ENCODE measurements at places on chromosomes 3 and 15.

DNA sequence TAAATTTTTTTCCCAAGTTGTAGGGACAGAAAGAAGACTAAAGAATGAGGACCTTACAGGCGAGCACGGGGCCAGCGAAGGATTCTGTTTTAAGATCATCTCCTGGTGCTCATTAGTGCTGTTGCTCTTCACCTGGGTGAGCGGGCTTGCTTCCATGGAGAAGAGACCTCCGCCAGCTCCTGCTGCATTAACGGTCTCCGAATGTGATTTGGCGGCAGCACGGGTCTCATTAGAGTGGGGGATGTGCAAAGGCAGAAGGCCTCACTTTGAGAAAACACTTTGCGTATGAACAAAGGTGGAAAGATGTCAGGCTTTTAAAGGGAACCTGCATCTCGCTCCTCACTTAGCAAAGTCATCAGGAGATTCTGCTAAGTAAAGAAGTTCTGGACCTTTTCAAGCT is 753.4 kb upstream of the CFAP20DC start:
- DNase-seq = peak; percentile 5

DNA sequence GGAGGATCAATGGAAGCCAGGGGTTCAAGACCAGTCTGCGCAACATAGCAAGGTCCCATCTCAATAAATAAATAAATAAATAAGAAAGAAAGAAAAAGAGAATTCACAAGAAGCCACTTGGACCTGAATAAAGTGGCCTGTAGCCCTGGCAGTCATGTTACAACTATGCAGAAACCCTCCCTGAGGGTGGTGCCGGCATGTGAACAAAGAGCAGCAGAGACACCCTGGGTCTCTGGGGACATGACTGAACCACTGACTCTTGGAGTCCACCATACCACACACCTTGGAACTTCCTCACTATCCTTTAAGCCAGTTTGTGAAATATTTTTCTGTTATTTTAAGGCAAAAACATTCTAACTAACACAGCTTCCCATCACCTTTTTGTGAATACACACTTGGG is 93.0 kb downstream of the MEIS2 start:
- DNase-seq = no peak

DNA sequence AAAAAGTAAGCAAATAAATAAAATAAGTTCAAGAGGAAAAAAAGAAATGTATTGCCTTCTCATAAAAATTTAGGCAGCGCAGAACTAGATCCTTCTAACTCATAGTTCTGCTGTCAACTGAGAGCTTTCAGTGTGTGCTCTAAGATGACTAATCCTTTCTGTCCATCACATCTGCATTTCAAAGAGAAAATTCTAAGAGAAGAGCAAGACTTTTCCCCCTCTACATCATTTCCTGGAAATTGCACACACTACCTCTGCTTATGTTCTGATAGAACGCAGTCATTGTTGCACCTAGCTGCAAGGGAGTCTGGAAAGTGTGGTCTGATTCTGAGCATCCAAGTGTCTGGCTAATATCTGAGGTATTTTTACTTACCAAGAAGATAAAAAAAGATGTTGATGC is 39.6 kb upstream of the SLCO3A1 start:
- no peak for DNase-seq

- DNase-seq = no peak
These were observed 176.0 kb upstream of the SLC24A5 start for GRCh38 chr15:47944637-47945288.

- DNase-seq = no peak
These were observed 787.6 kb downstream of the FHIT start for GRCh38 chr3:60463685-60464084.

DNA sequence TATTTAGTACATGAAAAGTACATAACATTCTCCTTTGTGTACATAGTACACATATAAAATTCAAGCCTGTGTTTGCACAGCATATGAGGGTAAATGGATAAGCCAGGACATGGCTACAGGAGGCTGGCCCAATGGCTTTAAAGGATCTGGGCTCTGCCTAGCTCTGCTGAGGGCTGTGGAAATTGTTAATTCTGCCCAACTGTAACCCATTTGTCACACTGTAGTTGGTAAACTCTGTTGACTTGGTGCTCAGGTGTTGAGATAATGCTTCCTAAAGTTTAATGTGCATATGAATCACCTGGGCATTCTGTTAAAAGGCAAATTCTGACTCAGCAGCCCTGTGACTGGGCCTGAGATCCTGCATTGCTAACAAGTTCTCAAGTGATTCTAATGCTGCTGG is 196.5 kb upstream of the ZPLD1 start:
- no peak for DNase-seq

DNA sequence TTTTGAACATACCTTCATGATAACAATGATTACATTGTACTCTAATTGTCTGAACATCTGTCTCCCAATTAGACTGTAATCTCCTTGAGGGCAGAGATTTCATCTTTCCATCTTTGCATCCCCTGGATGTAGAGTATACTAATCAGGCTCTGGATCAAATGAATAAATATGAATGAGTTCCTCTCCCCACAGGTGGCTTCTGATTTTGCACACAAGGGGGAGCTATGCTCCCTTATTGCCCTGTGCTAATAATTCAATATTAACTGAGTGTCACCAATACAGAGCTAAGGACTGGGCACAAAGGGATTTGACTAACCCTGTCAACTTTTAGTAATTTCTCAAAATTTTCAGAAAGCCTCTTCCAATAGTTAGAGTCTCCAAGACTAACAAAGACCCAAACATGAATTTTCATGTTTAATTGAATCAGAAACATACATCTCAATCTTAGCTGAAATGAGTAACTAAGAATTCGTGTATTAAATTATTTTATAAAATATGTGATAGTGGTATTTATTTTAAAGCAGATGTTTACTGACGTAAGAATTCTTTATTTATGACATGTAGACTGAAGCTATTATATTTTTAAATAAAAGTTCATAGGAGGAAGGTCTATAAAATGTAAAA is 3.0 kb downstream of the DUOXA1 start:
- DNase-seq = no peak

Data from NCI-H1092 (cell line).